ENCODE measurements at places on chromosomes 4 and X.

- DNase-seq = no peak
Measured at GRCh38 chr4:176979416-176979815, 186.7 kb upstream of the VEGFC start.

- no peak for DNase-seq
Measured at GRCh38 chr4:113849771-113850170, 88.2 kb upstream of the CAMK2D start.

- no peak for DNase-seq
Measured at GRCh38 chrX:118904218-118904617, 70.2 kb upstream of the LONRF3 start.

GRCh38 chrX:132071254-132071653 lies 48.2 kb downstream of the STK26 start:
- no peak for DNase-seq

DNA sequence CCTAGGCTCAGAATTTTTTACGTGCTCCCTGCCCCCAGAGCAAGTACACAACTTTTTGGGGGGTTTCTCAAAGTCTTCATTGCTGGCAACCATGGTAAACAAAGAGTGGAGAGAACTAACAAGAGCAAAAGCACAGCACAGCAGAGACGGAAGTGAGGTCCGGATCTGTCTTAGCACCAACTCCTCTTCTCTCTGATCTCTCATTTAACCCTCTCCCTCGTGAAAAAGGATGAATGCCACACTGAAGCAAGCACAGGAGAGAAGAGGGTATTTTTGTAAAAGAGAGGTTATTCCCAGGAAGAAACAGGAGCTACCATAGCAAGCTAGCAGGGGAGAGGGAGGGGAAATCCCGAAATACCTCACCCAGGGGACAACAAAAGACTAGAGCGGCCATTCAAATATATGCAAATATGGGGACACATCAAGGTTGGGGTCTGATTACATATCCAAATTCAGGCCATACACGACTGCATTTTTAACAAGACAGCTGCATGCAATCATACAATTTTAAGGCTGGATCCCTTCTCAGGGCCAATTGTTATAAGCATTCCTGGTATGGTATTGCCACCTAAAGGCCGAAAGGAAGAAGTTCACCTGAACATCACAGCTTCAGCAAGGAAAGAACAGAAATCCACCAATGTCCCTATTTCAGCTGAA lies 46.6 kb downstream of the CD40LG start:
- no peak for DNase-seq

DNA sequence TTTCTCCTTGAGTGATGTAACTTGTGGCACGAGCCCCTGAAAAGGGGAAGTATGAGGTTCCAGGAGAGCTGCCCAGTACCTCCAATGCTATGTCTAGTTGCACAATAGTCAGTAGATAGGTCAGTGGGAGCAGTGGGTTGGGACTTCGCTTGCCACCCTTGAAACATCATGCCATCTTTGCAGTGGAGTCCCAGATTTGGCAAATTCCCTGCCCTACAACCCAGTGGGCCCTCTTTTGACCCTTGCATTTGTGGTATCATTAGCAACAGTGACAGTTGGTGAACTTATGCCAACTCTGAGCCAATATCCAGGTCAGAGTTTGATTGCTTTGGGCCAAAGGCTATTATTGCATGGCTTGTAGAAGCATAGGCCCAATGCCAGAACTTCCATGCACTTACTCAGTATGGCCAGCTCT lies 12.3 kb downstream of the FHL1 start:
- DNase-seq = no peak

DNA sequence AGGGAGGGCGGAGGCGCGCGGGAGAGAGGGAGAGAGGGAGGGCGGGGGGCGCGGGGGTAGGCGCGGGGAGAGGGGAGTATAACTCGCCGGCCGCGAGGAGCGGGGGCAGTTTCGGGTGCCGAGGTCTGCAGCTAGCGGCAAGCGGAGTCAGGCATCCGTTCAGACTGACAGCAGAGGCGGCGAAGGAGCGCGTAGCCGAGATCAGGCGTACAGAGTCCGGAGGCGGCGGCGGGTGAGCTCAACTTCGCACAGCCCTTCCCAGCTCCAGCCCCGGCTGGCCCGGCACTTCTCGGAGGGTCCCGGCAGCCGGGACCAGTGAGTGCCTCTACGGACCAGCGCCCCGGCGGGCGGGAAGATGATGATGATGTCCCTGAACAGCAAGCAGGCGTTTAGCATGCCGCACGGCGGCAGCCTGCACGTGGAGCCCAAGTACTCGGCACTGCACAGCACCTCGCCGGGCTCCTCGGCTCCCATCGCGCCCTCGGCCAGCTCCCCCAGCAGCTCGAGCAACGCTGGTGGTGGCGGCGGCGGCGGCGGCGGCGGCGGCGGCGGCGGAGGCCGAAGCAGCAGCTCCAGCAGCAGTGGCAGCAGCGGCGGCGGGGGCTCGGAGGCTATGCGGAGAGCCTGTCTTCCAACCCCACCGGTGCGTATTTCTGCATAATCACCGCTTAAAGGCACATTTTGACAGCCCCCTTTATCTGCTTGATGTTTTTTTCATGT lies at the start of gene POU4F2:
POU4F2 (plus strand) TSS at position 108 of the 720 bp plus-strand sequence; CDS start at position 356, 248 bp downstream.
- no peak for DNase-seq

Data from memory B cell (primary cell).